ENCODE measurements at places on chromosomes 13 and 19.

- DNase-seq, result no peak
Observed at GRCh38 chr13:41145136-41145908, 12.7 kb upstream of the KBTBD6 start.

- no peak for DNase-seq
Observed at GRCh38 chr13:83536941-83537340, 345.3 kb downstream of the SLITRK1 start.

DNA sequence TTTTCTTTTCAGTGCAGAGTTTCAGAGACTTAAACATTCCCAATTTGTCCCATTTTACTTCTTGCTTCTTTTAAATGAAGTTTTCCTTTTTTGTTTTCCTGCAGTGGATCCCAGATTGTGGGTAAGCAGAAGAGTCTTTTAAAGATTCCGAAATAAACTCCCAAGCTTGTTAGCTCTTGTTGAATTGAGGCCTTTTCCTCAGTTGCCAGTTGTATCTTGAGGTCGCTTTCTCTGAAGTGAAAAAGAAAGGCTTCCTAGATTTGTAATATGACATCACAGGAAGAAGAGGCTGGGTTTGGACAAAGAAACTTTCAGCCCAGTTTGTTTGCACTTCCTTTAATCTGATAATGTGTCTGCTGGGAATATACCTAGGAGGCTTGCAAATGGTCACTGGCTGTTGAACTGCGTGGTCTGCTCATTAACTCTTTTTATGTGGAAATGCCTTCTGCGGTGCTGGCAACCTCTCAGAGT lies at the start of gene LPAR6:
Gene LPAR6, minus strand, starts transcription at position 233 of the 471 bp plus-strand sequence. CDS start 690 bp downstream, outside the sequence.
- DNase-seq, result peak; percentile 82

DNA sequence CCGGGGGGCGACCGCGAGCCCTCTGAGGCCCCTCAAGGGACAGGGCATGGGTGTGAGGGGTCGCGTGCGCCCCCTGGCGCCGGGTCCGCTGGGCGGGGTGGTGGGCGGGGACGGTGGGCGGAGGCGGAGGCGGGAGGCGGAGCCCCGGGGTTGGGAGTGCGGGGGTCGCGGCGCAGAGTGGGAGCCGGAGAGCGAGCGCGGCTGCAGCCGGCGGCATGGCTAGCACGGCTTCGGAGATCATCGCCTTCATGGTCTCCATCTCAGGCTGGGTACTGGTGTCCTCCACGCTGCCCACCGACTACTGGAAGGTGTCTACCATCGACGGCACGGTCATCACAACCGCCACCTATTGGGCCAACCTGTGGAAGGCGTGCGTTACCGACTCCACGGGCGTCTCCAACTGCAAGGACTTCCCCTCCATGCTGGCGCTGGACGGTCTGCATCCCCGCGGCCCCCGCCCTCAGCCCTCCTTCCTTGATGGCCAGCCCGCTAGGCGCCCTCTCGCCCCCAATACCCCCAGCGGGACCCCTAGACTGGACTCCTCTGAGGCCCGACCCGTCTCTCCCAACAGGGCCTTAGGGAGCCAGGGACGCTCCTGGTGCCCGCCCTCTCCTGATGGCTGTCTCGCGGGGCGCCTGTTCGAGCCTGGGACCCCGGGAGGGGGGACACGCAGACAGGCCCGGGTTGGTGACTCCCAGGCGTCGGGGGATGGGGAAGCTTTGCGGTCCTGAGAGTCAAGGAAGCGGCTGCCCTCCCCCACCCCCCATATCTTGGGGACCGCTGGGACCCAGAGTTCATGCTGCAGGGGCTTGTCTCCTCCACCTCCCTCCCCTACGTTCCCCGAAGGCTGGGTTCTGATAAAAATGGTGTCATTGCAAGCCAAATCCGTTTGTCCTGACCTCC lies at the start of gene CLDN10:
Gene CLDN10, plus strand, starts transcription at position 182 of the 903 bp plus-strand sequence. Its CDS starts 34 bp downstream, at position 216.
- no peak for DNase-seq

GRCh38 chr19:55973982-55974381 lies 12.6 kb upstream of the NLRP5 start:
- no peak for DNase-seq

DNA sequence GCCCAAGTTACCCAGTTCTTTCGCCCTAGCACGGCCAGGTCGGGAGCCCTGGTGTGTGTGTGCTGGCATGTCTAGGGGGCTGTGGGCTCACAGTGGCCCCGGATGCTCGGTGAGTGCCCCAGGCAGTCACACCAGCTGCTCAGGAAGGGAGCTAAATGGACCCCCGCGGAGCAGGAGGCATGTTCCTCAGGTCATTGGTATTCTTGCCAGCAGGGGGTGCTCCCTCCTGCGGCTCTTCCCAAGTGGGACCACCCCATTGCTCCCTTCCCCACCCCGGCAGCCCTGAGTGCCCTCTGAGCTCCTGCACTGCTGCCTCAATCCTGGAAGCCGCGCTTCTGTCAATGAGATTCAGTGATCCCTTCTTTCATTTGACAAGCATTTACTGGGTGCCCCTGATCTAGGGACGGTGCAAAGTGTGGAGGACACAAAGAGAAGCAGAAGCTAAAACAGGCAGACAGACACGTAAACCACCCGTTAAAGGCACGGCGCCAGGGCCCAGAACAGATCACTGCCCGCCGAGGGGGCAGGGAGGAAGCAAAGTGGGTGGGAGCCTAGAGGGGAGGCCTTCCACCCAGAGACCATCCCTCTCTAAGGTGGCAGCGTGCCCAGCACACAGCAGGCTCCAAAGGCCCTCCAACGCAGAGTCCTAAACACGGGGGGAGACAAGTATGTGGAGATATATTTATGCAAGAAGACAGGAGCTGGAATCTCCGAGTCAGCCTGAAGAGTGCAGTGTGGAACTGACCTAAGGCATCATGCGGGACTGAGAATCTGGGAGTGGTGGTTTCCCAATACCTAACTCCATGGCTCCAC lies 5.2 kb upstream of the ADPRHL1 start:
- DNase-seq, result peak; percentile 19

GRCh38 chr19:43779820-43780219 lies 953 bp downstream of the KCNN4 start:
- peak; percentile 63 for DNase-seq

DNA sequence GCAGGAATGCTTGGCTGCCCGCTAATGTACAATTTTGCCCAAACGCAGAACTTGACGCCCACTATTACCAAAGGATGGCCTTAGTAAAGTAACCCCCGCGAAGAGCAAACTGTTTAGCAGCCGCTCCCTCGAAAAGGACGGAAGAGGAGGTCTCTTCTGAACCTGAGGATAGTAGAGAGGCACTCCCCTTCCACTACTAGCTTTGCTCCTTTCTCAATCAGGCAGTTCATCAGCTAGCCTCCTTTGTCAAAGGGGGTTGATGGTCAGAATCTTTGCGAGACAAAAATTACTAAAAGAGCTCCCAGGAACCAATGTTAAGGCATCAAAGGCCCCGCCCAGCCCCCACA lies 534 bp downstream of the CAB39L start:
- peak; percentile 54 for DNase-seq

DNA sequence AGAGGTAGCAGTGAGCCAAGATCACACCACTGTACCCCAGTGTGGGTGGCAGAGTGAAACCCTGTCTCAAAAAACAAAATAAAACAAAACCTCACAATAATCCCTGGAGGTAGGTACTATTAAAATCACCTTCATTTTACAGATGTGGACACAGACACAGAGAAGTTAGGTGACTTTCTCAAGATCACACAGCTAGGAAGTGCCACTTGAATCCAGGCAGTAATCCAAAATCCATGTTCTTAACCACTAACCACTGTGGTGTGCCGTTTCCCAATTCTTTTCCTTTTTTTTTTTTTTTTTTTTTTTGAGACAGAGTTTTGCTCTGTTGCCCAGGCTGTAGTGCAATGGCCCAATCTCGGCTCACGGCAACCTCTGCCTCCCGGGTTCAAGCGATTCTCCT lies 9.0 kb downstream of the PPP1R14A start:
- DNase-seq, result no peak

- DNase-seq, result no peak
Observed at GRCh38 chr19:21709464-21709863, 57.9 kb downstream of the ZNF100 start.

- DNase-seq, result peak; percentile 41
Observed at GRCh38 chr13:44575741-44576350, at the start of gene TSC22D1. TSS of gene TSC22D1 (minus strand) at chr13:44576330. CDS start at chr13:44576074, 256 bp downstream.

GRCh38 chr19:18718015-18718526 lies 34.6 kb downstream of the CRTC1 start:
- DNase-seq, result peak; percentile 20

DNA sequence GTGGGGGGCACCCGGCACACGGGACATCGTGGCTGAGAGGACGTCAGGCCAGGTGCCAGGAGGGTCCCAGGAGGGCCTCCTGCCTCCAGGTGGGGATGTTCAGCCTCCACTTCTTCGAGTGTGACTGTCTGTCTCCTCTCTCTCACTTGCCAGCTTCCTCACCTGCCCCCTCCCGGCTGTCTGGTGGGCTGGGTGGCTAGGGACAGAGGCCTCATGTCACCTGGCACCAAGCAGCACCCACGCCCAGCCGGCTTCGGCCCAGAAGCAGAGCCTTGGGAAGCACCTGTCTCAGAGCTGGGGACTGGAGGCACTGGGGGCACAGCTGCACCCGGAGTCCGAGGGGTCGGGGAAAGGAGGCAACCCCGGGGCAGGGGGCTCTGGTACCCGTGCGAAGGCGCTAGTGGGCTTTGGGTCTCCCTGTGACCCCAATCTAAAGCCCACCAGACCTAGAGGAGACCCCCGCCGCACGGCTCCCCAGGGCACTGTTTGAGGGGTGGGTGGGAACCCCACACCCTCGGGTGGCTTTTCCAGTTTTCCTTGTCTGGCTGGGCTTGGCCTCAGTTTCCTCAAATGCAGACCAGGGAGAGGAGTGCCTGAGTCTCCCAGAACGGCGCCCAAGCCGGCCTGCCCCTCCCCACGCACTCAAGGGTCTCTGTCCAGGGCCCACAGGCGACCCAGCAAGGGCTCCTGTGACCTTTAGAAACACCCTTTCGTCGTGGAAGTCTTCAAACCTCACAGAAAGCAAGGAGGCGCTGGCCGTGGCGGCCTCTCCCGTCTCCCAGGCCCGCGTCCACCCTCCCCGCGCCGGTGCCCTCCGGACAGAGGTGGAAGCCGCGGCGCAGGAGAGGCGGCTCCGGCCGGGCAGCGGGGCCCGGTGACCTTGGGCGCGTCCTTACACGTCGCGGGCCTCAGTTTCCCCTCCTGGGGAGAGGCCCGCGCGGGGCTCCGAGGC lies 664 bp upstream of the HCN2 start:
- peak; percentile 43 for DNase-seq

DNA sequence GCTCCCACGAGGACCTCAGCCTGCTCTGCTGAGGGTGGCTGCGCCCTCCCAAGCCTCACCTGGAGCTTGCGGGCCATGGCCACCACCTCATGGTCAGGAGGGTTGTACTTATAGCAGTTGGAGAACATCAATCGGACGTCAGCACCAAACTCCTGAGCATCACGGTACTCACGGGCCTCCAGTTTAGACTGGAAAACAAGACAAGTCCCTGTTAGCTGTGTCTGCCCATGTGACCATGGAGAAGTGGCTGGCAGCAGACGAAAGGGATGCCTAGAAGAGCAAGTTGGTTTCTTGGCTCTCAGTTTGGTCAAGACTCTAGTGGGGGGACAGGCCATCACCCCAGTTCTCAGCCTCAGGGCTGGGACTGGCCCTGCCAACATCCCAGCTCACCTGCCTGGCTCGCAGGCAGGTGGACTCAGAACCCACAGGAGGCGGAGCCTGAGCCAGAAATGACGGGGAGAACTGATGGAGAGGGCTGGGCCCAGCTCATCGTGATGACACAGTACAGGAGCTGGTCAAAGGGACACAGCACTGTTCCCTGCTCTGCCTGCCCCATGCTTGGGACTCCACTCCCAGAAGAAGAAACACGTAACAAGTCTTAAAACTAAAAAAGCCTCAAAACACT lies 31.2 kb upstream of the EPHX3 start:
- DNase-seq, result no peak

DNA sequence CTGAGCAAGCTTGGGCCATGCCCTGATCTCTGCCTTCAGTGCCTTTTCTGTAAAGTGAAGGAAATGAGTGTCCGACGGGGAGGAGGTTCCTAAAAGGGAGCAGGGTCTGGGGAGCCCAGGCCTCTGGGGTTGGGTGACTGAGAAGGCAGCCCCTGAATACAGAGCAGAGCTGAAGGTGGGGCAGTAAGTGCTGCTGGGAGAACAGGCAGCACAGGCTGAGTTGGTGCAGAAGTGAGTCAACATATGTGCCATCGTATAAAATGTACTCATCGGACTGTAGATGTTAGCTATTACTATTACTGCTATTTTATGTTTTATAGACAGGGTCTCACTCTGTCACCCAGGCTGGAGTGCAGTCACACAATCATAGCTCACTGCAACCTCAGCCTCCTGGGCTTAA lies 1.0 kb upstream of the HAMP start:
- DNase-seq, result no peak

DNA sequence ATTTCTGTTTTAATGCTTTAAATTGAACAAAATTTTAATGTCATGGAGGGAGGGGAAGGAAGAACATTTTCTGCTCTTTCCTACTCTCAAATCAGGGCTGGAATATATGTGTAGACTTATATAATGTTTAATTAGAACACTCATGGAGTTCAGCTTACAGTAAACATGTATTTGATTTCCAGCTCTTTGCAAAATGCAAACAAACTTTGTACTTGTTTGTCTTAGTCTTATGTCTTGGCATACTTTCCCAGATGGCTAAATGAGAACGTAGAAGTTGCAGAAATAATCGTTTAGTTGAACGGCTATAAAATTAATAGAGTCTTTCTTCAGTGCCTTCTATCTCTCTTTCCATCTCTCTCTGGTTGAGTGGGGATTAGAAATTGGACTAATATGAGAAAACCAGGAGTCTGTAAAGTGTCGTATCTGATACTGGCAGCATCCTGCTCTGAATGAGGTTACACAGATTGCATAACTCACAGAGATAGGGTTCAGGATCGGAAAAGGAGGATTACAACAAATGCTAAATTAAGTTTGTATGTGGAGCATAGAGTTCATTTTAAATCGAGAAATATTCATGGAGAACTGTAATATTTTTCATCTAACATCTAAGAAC lies 82.3 kb downstream of the FGF9 start:
- no peak for DNase-seq
